ENCODE measurements at places on chromosomes 11 and 22.

DNA sequence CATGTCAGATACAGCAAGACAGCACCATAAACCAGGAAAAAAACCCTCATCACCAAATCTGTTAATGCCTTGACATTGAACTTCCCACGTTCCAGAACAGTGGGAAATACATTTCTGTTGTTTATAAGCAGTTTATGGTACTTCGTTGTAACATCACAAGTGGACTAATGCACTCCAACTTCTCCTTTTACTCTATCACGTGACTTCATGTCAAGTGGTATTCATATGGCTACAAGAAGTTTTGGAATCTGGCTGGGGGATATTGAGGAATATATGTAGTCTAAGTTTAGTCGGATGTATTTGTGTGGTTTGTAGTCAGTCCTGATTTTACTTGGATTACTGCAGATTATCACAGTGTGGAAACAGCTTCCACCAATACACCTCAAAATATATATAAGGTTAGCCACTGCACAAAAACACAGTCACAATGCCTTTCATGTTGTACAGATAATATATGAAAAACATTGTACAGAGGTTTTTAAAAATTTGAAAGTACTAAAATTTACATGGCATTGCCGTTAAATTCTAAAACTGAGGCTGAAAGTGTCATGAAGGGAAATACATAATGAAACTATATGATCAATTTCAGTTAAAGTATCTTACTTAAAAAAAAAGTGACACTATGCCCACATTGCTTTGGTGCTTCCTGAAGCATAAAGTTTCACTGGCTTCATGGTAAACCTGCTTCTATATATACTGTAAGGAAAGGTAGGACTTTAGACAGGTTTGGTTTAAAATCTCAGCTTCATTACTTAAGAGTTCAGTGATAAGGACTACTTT, 134.1 kb downstream of the CASP12 start:
- no peak for DNase-seq

- DNase-seq, result no peak
These were observed 10.6 kb downstream of the MGAT3 start for GRCh38 chr22:39467390-39467895.

DNA sequence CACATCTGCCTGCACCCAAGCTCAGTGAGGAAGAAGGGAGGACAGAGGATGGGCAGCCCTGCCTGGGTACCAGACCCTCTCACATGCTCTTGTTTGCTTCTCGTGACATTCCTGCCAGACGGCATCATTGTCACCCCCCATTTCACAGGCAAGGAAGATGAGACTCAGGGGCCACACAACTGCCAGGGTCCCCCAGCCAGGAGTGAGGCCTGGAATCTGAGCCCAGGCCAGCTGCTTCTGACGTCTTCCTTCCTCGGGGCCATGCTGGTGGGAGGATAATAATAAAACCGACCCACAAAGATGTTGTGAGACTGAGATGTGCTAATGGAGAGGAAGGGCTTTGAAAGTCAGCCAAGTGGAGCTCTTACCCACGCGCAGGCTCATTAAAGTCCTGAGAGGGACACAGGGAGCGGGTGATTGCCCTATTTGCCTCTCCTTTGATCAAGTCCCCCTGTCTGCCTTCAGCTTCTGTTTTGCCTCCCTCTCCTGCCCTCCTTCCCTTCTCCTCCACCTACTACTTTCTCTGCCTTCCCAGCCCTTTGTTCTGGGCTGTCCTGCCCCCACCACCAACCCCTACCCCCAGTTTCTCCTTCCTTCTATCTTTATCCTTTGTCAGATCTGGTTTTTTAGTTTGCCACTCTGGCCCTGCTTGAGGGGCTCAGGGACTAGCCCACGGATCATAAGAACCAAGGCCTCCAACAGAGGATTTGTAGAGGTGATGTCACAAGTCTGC, 62.7 kb downstream of the MCM5 start:
- no peak for DNase-seq

DNA sequence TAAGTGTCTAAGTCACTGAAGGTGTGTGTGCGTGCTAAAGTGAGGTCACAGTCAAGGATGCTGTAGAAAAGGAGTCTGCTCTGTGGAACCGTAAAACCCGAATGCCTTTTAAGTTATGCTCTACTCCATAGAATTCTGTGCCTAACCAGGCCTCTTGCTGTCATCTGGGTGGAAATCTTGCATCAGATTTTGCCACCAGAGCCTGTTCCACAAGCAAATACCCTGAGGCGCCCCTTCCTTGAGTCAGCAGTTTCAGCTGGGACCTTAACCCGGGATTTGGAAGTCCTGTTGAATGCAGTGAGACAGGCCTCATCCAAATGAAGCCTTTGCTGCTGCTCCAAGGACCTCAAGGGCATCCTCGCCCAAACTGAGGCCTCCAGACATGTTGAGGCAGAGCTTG, 109.8 kb downstream of the WNT11 start:
- no peak for DNase-seq

DNA sequence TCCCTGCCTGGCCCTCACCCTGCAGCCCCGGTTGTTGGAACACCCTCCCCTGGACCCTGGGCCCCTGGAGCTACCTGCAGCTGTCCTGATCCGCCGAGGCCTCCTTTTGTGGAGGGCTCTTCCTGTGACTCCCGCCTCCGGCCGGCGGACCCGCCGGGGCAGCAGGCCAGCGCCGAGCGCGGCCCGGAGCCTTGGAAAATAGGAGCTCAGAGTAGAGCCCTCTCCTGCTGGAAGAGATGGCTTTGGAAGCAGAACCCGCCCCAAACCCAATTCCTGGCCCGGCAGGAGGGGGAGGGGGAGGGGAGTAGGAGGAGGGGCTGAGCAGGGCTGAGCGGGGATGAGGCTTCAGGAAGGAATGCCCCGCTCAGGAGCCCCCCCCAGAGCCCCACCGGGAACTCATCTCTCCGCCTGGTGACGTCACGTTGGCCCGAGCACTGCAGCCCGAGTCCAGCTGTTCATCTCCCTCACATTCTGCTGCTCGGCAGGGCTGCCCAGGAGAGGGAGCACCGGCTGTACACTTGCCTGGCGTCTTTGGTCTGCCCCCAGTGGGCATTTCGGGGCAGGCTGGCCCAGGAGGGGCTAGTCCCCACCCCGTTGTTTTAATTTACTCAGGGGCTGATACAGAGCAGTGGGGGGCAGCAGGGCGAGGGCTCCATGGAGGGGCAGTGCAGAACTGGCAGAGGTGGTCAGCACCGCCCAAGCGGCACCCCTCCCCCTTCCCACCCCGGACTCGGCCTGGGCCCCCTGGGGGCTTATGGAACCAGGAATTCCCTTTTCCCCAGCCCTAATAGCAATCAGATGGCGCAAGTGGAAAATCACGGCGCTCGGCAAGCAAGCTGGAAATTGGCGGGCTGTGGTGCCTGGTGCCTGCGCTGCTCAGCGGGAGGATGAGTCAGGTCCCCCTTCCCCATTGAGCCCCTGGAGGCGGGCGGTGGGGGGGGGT, at the start of gene MRGPRF:
Gene MRGPRF, minus strand, starts transcription at position 238 of the 943 bp plus-strand sequence. CDS start 3,345 bp downstream, outside the sequence.
- no peak for DNase-seq

DNA sequence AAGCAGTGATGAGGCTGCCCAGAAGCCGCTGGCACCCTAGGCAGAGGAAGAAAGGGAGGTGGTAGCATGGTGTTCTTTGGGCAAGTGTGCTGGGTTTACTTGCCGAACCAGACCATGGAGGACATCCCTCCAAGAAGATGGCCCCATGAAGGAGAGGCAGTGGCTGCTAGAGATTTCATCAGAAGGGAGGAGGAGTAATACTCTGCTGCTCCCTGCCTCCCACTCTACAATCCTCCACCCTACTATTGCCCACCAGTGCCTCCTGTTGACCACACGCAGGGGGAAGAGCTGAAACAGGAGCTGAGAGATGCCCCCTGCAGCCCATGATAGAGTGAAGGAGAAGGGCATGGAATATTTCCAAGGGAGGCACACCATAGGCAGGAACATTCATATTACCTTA, 51.0 kb upstream of the PRSS23 start:
- no peak for DNase-seq

DNA sequence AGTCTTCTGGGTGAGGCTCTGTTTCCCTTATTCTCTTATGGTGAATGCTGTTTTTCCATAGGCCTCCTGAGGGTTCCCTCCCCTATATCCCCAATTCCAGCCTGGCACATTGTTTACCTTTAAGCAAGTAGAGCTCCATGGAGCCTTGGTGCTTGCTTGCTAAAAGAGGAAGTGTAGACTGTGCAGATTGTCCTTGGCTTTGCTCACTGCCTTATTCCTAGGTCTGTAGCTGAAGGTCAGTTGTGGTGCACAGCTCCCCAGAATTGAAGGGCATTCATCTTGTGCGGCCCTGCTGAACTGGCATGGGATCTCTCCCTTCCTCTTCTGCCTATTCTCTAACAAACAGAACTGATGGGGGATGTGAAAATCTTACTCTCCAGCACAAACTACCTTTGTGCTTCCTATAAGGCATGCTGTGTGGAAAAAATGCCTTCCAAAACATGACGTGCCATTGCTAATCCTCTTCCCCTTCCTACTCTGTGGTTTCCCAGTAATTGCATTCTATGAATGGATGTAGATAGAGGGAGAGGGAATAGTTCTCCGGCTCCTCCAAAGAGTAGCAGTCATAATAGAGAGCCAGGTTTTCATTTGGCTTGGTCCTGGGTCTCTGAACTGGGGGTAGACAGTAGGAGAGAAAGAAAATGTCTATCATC, 34.2 kb upstream of the PLET1 start:
- no peak for DNase-seq

DNA sequence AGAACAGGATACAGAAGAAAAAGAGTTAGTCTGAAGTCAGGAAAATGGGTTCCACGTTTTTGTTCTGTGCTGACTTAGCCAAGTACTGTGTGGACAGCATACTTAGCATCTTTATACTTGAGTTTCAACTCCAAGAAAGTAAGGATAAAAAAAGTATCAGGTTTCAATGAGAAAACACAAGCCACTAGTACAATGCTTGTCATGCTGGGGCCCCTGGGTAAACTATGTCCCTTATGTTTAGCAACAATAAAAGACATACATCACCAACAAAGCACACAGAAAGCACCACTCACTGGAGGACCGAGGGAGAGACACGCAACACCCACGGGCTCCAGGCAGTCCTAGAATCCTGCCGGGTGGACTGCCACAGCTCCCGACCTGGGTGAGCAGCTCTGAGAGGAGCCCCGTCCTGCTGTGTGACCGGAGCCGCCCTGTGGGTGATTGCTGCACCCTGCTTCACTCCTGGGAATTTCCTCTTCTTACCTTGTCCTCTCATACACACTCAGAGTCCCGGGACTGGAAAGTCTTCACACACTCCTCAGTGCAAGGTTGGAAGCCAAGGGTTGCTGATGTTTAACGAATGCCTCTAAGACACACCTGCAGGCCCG, 890.5 kb downstream of the BRD1 start:
- no peak for DNase-seq

DNA sequence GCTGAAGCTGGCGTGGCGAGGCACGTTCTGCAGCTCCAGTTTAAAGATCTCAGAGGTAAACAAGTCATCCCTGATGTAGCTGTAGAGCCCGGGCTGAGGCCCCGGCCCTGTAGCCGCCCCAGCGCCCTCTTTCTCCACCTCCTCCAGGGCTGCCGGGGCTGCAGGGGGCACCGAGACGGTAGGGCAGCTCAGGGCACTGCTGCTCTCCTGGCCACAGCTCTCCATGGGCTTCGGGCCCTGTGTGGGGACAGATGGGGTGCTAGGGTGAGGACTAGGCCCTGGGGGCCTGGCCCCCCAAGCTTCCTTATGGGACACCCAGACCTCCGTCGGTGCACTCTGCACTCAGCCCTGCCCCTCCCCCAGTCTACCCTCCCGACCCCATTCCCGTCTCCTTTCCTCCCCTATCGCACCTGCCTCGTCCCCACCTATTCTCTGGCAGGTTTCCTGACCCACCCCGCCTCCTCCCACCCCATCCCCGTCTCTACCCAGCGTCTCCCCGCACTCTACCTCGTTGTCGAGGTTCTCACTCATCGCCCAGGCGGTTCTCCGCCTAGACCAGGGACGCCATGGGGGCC, 559 bp downstream of the RANBP1 start:
- no peak for DNase-seq

GRCh38 chr11:75347781-75348566, 3.5 kb downstream of the ARRB1 start:
- no peak for DNase-seq

GRCh38 chr11:88301488-88302140, 35.9 kb downstream of the CTSC start:
- DNase-seq, result no peak

DNA sequence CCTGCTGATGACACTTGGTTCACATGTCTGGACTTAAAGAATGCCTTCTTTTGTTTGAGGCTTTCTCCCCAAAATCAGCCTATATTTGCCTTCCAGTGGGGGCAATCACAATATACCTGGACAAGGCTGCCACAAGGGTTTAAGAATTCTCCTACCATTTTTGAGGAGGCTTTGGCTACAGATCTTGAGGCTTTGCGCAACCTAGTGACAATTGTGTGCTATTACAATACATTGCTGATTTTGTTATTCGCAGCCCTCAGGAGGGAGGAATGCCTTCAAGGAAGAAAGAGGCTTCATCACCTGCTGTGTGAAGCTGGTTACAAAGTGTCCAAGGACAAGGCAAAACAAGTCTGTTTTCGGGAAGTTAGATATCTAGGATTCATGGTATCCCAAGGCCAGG, 50.8 kb upstream of the OR4C15 start:
- DNase-seq, result no peak

- DNase-seq, result no peak
These were observed 35.4 kb downstream of the FAM83F start for GRCh38 chr22:40030026-40030757.

GRCh38 chr11:68546555-68546954, 86.0 kb downstream of the PPP6R3 start:
- no peak for DNase-seq

DNA sequence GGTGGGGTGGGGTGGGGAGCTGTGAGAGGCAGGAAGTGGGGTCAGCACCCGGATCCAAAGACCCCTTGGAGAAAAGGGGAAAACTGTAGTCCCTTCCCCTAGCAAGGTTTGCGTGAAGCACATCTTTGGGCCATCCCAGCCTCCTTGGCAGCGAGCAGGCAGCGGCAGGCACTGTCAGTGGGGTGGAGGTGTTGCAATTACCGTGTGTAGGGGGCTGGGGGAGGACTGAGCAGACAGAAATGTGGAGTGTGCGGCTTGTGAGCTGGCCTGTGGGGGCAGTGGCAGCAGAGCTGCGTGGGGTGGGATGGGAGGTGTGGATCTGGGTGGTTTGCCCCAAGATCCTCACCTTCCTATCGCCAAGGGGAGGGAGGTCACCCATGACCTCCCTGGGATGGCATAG, 16.4 kb downstream of the DAGLA start:
- DNase-seq, result no peak

- DNase-seq, result no peak
These were observed 3.0 kb upstream of the MYBPC3 start for GRCh38 chr11:47355283-47356128.

DNA sequence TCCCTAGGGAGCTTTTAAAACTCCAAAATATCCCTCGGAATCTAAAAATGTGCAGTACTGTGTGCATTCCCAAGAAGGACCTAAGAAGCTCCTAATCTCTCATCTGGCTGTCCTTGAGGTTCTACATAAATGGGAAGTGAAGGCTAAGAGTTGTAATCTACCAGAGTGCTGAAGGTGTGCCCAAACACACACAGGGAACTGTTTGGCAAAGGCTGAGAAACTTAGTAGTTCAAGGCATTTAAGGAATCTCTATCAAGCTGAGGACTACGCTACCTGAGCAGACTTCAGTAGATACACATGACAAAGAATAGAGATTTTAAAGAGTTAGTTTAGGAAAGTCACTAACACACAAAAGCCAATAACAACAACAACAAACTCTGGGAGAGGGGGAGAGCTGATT, 71.1 kb downstream of the TTC28 start:
- DNase-seq, result no peak

- no peak for DNase-seq
These were observed 102.0 kb downstream of the ME3 start for GRCh38 chr11:86570451-86570850.
